ENCODE measurements at places on chromosomes 13 and 19.

GRCh38 chr13:60078226-60078625 is 85.5 kb downstream of the DIAPH3 start:
- no peak for DNase-seq

- DNase-seq: no peak
These were observed 100.4 kb upstream of the ZNF492 start for GRCh38 chr19:22533761-22534160.

DNA sequence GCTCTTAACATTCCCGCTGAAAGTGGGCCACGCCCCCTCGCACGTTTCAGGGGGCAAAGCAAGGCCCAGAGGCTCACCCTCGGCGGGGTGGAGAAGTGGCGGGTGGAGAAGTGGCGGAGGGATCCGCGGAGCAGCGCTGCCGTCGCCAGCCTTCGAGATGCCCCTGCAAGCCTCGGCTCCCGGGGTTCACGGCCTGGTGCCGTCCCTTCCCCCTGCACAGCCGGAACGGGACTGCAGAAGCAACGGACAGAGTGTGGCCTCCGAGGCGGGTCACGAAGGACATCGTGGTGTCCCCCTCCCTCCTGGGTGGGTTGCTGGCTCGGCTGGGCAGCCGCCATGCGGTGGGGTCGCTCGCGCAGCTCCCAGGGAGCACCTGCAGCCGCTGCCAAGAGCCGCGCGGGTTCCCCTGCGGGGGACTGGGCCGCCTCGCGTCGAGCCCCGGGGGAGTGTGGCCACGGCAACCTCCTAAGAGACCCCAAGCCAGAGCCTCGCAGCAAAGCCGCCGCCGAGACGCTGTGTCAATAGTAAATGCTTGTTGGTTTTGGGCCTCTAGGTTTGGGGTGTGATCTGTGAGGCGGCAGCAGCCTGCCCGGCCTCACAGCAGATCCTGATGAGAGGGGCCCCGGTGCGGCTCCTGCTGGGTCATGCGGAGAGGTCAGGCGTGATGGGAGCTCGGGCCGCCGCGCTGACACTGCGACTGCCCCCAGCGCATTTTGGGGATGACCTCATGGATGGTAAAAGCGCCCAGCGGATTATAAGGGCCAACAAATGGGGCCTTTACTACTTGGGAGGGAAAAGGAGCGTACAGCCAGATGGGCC is 5.5 kb downstream of the TPGS1 start:
- no peak for DNase-seq

DNA sequence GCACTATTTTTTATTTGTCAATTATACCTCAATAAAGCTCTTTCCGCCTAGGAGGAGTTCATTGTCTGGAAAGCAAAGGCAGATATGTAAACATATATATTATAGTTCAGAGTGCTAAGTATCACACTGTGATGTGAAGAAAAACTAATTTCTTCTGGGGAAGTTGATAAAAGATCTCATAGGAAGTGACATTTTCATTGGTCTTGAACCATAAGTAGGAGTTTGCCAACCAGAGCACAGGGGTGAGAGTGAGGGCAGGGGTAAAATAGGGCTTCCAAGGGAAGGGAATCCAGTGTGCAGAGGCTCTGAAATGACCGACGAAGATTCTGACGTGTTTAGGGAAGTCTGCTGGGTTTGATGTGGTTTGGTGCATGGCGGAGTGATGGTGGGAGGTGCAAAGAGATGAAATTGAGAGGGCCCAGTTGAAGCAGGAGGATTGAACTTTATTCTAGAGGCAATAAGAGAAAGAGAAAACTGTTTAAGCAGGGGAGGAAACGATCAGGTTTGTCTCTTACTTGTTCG is 780 bp upstream of the GTF2F2 start:
- no peak for DNase-seq

- DNase-seq: no peak
These were observed 42.6 kb downstream of the KLF2 start for GRCh38 chr19:16367261-16367683.

Data from stimulated activated CD8-positive, alpha-beta memory T cell treated with anti-CD3 and anti-CD28 coated beads, Interleukin-7, amount 100 ng/mL, for 24 hours (primary cell).